Muscle of back (tissue), 13 donors: ENCODE measurements at places on chromosomes 12 and 14. TPM values are rescaled to one million over a fixed set of nuclear protein-coding genes. Genes with fewer than 3 reads are reported as not detected.
A peak's percentile ranks its signal among the peaks of the same experiment; 100 is the strongest.

The PTPRB gene
- 24.4 TPM for polyA plus RNA-seq

The CCDC60 gene
- polyA plus RNA-seq = not detected

GRCh38 chr12:122995503-122996187, 15.2 kb downstream of the ARL6IP4 start:
- DNase-seq = no peak

DNA sequence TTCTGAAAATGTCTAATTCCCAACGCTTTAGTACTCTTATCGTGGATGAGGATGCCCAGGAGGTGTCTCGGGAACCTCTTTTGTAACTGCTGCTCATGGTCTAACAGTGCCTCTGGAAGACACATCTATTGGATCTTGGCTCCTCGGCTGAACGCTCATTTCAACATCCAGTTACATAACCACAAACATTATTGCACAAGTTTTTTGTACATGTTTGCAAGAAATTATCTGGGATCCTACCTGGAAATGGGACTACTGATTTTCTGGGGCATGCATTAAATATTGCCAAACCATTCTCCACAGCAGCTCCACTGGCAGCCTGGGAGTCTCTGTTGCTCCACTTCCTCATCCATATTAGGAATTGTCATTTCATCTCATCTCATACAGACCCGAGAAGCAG, 117.5 kb upstream of the EVL start:
- no peak for DNase-seq

GRCh38 chr12:38501481-38501880, 184.9 kb downstream of the ALG10B start:
- DNase-seq = no peak

- DNase-seq = no peak
Measured at GRCh38 chr12:6345319-6346091, 3.6 kb upstream of the TNFRSF1A start.

DNA sequence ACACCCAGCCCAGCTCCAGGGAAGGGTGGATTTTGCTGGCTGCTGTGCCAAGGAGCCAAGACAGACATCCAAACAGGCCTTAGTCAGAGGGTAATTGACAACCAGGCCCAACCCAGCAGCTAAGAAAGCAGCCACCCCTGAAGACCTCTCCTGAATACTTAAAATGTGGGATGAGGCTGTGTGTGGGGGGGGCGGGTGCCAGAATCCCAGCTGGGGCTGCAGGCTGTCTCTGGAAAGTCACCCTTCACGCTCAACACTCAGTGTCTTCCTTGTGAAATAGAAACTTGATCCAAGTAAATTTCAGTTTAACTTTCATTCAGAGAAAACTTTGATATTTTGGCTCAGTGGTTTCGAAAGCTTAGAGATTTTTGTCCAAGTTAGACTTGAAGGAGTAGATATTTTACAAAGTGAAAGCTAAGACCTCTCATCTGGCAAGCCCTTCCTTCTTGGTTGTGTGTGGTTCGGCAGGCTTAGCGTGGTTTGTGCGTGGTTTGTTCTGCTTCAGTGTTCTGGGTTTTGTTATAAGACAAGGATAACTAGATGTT, 5.1 kb downstream of the PAPLN start:
- no peak for DNase-seq

DNA sequence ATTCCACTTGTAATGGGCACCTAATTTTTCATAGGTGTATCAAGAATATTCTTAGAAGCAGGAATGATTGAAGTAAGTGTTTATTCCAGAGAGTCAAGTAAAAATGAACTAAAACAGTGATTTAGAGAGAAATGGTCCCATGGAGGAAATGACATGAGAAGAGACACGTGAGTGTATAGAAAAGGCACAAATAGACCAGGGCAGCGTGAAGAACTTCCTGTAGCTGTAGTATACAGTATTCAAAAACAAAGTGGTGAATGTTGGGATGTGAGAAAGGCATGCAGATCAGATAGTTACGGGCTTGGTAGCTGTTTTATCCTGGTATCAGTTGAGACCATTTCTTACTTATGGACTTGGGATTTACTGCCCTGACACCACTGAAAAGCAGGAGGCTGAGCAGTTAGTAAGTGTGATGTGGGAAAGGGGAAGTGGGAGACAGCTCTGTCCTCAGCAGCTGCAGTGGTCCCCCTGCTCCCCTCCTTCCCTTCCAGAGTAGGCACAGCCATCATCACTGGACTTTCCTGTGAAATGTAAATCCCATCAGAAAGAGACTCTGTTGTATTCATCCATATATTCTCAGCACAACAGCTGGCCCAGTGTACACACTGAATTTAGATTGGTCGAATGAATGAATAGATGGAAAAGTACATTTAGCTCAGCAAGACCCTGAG, 16.8 kb upstream of the TESPA1 start:
- no peak for DNase-seq

GRCh38 chr14:22220427-22220826, 368.6 kb downstream of the DAD1 start:
- peak; percentile 26 for DNase-seq

The SYNE3 gene
- 8.1 TPM for polyA plus RNA-seq

DNA sequence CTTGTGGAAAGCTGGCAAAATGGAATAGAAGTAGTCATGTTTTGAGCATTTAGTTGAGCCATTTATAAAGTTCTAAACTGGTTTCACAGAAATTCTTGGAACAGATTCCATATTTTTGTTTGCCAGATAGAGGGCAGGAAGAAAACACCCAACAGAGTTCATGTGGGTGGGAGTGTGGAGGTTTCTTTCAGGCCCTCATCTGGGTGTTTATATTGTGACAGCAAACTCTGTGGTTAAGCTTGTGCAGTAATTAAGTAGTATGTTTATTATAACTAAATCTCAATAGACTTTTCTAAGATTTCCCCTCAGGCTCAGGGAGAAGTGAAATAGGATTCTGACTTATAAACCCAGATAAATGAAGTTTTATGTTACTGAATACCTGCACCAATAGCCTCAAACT, 57.4 kb downstream of the SPPL3 start:
- no peak for DNase-seq

GRCh38 chr12:1592444-1593173, 1.8 kb downstream of the FBXL14 start:
- DNase-seq = no peak

The KCNH3 gene
- polyA plus RNA-seq = 1.2 TPM

GRCh38 chr12:41402801-41403200, 214.7 kb downstream of the PDZRN4 start:
- no peak for DNase-seq

DNA sequence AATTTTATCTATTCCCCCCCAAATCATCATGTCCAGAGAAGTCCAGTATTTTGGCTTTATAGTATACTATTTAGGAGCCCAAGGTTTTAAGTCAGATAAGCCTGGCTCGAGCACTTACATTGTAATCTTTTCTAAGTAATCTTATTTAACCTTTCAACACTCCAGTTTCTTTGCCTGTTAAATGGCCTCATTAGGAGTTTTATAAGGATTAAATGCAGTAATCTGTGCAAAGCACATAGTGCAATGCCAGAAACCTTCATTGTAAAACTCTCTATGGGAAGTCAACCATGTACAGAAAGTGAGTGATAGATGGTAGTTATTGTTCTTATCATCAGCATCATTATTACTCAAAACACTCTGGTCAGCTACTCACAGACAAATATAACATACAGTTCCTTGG, 1330.4 kb downstream of the SLC16A7 start:
- no peak for DNase-seq

- DNase-seq = peak; percentile 84
Measured at GRCh38 chr14:23094666-23095195, at the start of gene ACIN1. ACIN1 (minus strand) TSS chr14:23095136; CDS start chr14:23095112, 24 bp downstream.
